ENCODE measurements at places on chromosomes 11 and 22.

DNA sequence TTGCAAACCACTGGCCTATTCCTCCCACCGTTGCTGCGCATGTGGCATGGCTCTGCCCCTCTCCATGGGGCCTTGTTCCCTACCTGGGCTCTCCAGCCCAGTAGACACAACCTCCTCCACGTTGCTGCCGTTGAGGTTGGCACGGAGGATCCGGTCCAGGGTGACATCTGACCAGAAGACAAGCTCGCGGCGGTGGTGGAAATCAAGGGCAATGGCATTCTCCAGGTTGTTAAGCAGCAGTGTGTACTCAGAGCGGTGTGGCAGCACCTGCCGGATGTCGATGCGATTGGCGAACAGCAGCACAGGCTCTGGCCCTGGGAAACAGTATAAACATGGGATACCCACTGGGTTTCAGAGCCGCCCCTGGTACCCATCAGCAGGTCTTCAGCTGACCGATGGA, 23.8 kb downstream of the LRP4 start:
- no peak for DNase-seq

DNA sequence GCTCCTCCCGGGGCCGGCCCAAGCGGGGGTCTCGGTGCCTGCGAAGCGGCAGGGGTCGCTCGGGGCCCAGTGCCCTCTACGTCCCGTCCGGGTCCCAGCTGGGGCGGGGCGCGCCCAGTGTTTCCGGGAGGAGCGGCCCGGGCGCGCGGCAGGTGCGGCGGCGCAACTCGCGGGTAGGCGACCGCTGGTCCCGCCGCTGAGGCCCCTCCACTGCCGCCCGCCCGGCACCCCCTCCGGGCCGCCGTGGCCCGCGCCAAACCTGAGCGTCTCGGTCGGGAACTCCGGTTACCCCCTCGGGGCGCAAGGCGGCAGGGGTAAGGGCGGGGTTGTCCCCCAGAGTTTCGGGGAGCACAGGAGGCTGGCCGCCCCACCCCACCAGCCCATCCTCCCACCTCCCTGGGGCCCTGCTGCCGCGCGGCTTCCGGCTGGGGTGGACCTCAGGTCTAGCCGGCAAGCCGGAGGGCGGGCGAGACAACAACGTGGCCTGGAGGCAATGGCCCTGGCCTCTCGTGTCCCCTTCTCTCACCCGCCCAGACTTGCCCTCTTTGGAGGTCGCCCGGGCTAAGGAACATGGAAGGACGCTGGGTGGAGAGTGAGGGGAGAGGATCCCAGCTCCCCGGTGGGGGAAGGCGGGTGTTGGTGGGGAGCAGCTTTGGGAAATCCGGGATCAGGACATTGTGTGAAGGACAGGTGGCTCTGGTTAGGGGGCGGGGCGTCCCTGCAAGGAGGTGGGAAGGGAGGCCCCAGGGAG, 398 bp upstream of the CRACR2B start:
- DNase-seq = no peak

DNA sequence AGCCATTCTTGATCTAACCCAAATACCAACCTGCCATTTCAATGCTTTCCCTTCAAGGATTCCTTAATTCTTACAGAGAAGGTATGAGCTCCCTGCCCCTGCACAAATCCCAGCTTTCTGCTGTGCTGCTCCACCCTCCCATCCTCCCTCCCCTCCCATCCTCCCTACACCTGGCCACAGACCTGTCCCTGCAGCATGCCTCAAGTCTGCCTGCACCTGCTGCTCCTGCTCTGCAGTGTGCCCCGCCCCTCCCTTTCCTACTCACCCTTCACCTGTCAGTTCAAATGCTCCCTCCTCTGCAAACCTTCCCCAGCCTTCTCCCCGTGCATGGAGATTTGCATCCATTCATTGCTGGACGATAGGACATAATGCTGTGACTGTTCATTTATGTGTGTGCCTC, 139.9 kb upstream of the NARS2 start:
- DNase-seq = no peak

GRCh38 chr11:120243221-120243620, 3.3 kb downstream of the POU2F3 start:
- no peak for DNase-seq

GRCh38 chr11:9094420-9094819, 3.0 kb upstream of the SCUBE2 start:
- DNase-seq = no peak

GRCh38 chr22:29309332-29310064, 3.0 kb downstream of the GAS2L1 start:
- DNase-seq = no peak

Data from iPS DF 6.9 (cell line).